ENCODE measurements at places on chromosomes 6 and 20.
A peak's percentile ranks its signal among the peaks of the same experiment; 100 is the strongest.

GRCh38 chr6:108716801-108717791 is 131.1 kb upstream of the ARMC2 start:
- DNase-seq, result no peak

DNA sequence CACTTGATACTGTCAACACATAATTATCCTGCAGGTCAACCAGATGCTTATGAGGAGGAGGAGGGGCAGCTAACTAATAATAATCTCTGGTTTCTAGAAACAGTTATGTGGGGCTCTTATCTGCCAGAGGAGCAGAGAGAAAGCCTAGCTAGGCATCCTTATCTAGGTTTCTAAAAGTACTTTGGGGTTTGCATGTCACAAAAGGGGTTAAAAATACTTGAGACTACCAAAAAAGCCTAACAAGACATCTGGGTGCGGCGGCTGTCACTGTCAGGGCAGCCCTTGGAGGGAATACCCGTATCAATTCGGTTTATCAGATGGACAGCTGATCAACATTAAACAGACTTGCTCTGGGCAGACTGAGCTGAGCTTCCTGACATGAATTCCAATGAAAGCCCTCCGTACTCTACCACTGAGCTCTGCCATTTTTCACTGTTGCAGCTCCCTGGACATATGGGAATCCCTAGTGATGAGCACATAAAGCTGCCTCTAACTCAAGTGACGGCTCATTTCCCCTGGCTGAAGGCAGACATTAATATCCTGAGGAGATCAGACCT is 166.6 kb downstream of the PDSS2 start:
- no peak for DNase-seq

GRCh38 chr6:52596371-52597028 is 19.6 kb upstream of the TRAM2 start:
- DNase-seq, result no peak

DNA sequence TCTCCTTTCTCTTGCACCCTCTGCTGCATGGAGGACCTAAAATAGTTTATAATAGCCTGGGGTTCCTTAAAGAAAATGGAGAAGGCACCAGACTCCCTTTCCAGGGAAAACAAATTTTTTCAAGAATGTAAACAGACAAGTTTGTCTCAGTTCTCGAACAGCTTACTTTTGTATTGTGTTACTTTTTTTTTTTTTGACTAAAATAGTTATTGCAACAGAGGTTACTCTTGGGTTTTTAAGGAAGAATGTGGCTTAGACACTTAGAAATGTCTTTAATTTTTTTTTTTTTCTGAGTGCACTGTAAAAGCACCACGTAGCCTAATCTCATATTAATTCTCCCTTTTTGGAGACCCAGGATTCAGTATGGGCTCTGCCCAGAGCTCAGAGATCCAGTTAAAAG is 148.7 kb upstream of the CARMIL1 start:
- DNase-seq, result no peak

GRCh38 chr6:169250660-169251059 is 3.0 kb downstream of the THBS2 start:
- no peak for DNase-seq

DNA sequence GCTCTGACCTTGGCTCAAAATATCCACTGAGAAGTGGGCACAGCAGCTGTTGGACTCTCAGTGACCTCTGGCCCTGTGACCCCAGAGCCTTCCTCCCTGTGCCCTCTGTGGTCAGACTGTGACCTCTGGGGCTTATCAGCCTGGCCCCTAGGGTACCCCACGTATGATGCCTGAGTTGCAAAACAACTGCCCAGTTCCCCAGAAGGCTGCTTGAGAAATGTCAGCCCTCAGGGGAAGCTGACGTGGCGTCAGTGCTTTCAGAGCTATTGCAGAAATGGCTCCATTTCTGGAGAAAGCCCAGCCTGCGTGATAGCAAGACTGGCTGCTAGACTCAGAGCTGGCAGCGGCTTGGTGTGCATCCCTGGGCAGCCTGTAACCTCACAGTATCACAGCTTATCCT is 31.5 kb upstream of the TGM2 start:
- no peak for DNase-seq

DNA sequence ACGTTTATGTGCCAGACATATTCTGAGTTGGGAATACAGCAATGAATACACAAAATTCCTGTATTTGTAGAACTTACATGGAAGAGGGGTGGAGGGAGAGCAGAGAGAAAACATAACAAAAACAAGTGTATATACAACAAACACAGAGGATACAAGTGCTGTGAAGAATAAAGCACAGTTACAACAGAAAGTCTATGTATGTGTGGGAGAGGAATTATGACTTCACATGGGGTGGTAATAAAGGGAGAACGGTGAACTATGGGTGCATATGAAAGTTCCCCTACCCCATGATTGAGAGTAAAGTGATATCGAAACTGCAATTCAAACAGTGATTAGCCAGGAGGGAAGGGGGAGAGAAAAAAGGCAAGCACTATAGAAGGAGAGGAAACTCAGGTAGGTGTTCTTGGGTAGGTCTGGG is 24.6 kb downstream of the HBS1L start:
- no peak for DNase-seq

DNA sequence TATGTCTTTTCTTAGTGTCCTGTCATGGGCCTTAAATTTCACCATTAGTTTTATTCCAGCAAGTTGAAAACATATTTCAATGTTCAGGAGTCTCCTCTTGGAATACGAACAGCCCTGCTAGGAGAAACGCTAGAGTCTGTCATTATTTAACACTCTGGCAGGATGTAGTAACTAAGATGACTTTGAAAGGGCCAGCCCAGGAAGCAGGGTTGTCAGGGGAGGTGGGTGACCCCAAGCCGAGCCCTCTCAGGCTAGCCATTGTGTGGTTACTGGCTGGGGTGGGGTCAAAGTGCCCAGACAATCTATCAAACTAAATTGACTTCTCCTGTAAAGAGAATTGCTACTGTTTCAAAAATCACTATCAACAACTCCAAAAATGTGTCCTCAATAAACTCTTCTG is 67.8 kb downstream of the LY86 start:
- no peak for DNase-seq

DNA sequence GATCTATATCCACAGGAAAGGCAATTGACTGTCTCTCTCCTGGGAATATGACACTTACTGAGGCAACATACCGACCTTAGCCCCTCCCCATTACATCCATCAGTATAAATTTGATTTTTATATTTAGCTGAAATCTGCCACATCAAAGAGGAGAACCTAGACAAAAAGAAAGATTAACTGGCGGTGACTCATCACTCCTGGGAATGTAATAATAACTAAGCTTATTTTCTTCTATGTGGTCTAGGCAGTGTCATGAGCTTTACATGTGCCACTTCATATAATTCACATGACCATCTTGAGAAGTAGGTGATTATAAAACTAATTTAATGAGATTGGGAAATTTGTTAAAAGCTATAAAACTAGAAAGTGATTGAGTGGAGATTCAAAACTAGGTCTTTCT is 520.0 kb upstream of the HS3ST5 start:
- peak; percentile 7 for DNase-seq

GRCh38 chr6:34249469-34250261 is 859 bp upstream of the SMIM29 start:
- no peak for DNase-seq

- DNase-seq, result no peak
Observed at GRCh38 chr6:157194643-157195042, 128.7 kb downstream of the TMEM242 start.

DNA sequence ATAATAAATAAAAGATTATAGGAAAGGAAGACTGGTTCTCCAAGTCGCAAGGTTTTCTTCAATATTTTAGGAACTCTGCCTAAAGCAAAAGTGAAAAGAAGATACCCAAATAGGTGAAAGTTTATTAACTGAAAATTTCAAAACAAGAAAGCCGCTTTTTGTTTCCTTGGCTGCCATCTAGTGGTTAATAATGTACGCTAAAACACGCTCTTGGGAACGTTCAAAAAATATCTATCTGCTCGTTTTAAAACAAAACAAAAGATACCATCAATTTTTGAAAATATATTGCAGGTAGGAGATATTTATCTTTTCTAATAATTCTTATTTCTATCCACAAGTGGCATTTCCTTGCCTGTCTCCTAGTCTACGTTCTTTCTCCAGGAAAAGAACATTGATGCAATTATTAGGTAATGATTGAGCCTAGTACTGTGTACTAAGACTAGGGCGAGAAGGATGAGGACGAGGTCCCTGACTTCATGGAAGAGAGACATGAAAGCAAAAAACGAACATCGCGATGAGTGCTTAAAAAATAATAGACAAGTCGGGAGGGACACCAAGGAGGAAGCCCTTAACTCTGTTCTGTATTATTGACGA is 97.2 kb downstream of the SPTLC3 start:
- no peak for DNase-seq

DNA sequence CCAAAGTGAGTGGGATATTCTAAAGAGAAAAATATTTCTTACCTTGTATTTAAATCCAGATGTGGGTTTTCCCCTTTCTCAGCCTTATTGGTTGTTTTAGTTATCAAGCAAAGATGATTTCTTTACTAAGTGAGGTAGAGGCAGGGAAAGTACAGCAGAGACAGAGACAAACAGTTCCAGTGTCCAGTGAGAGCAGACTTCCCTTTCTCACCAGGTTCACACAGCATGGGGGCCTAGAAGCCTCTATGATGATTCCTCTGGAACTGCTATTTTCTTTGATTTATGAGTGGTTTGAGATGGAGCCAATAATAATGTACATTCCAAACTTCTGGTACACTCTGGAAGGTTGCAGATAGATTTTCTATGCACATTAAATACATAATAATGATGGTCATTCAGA is 234.0 kb upstream of the MARCKS start:
- DNase-seq, result no peak

- no peak for DNase-seq
Observed at GRCh38 chr6:5817869-5818268, 188.9 kb downstream of the NRN1 start.

- peak; percentile 99 for DNase-seq
Observed at GRCh38 chr20:51335329-51335841, 207.1 kb downstream of the NFATC2 start.

GRCh38 chr6:53647462-53648094 is 18.0 kb downstream of the KLHL31 start:
- no peak for DNase-seq

GRCh38 chr6:30759575-30760239 is 15.4 kb upstream of the IER3 start:
- peak; percentile 98 for DNase-seq

- no peak for DNase-seq
Observed at GRCh38 chr6:15491255-15491985, 171.4 kb downstream of the DTNBP1 start.

GRCh38 chr20:49557449-49557848 is 10.5 kb downstream of the PTGIS start:
- no peak for DNase-seq

GRCh38 chr6:148854992-148855391 is 108.2 kb downstream of the UST start:
- no peak for DNase-seq

DNA sequence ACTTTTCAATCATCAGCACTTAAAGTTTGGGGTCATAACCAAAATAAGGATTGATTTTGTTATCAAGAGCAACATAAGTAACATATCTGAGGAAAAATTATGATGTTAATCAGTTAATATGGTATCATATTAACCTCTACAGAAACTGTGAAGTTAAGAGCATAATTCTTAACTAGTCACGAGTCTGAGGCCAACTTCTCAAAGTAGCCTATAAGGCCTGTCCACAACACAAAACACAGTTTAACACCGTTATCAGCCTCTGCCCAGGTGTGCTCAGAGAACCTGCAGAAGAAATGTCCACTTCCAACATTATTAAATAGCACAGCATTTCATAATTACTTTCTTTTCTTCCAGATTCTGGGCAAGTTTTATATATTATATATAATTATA is 1.1 kb downstream of the STX7 start:
- DNase-seq, result no peak

DNA sequence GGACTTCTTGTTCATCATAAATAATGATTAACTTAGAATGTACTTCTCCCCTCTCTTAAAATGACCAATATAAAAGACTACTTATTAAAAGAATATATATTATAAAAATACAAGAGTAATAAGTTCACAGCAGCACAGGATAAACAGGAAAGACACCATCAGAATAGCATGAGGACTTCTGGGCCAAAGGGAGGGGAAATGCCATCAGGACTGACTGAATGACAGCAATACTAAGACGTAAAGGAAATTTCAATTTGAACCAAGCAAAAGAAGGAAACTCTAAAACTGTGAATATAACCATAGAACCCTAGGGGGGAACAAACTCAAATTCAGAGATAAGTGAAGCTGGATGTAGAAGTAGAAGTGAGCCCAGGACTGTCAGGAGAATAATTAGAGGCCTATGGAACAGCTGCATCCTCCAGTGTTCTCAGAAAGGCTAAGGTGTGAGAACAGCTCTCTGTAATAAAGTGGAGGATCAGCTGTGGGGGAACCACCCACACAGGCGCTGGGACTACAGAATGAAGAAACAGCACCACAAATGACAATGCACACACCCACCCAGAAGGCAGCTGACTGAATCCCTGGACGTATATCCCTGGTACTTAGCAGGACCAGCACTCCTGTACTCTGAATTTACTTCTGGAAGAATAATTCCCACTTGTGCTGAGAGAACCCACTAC is 37.8 kb downstream of the ZHX3 start:
- DNase-seq, result no peak

- no peak for DNase-seq
Observed at GRCh38 chr6:108561742-108562502, 1.2 kb downstream of the FOXO3 start.

DNA sequence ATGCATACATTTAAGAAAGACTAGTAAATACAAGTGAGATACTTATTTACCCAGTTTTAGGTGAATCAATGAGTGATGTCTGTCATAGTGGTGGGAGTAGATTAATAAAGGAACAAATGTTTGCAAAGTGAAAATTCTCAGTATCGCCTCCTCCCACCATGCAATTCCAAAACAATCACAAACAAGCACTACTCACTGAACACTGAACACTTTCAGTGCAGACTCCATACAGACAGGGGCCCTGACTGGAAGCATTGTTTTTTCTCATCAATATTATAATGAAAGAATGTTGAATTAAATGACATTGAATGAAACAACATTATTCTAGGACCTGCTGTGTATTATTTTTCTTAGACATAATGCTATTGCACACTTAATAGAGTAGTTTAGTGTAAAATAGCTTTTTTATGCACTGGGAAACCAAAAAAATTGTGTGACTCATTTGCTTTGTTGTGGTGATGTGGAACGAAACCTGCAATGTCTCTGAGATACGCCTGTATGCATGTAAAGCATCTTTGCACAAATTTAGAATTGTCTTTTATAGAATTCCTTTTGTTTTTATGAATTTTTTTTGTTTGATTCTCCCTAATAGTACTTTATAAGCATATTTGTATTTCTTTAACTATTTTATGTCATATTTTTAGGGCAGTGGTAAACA is 317.5 kb downstream of the UTRN start:
- DNase-seq, result no peak

GRCh38 chr6:47455533-47456209 is 21.9 kb upstream of the CD2AP start:
- no peak for DNase-seq

DNA sequence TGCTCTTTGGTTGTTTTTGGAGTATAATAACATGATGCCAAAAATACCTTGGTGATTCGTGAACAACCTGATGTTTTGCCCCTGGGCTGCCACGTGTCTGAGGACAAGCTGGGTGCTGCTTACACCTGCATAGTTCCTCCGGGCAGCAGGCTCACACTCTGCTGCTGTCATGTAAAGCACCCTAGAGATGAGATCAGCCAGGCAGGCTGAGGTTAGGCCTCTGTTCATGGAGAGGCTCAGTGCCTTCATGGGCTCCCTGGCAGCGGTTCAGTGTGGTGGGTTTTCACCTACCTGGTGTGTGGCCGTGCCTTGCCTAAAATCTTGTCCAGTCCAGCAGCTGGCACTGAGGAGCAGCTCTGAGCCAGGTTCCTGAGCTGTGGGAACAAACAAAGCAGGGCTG is 60.1 kb upstream of the TAGAP start:
- DNase-seq, result no peak
